T-helper 1 cell (primary cell): ENCODE measurements at places on chromosomes 5 and 9.

DNA sequence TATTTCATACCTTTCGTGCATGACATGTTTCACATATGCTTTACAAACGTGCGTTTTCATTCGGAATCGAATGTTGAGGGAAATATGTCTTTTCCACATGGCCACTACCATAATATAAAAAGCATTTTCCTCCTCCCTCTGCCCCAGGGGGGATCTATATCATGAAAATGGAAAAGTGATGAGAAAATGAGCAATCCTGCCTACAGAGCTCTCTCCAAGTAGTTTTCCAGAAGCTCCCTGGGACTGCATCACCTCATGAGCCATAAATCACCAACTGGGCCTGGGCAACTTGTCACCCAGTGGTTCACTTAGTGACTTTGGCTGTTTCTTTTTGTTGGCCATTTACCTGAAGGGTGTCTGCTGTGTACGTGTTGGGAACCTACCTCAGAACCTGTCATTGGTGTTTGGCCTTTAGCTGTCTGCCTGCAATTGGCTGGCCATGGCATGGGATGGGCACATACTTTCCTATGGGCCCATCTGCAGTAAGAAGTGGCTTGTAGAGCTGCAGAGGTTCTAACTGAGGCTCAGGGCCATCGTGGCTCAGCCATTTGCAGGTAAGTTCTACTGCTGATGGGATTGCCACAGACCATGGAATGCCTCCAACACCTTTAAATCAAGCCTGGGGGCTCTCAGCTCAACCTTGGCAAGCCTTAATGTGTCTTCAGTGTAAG, 9.5 kb upstream of the TIFAB start:
- DNase-seq = no peak

DNA sequence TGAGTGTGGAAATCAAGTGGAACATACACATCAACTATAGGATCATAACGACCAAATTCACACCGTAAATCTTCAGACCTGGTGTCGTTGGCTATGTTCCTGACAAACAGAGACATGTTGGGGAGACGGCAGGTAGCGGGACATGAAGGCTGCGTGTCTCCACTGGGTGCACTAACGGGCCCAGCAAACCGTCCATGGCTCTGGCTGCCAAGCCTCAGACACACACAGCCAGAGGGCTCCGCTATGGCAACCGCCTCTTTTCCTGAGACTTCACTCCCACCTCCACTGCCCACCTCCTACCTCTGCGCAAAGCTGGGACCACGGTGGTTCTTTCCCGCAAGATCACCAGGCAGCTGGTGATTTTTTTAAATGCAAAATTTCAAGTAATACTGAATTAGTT, 16.3 kb downstream of the TMEM38B start:
- DNase-seq = no peak

GRCh38 chr5:150153957-150154617, 1.6 kb downstream of the PDGFRB start:
- DNase-seq = no peak

GRCh38 chr9:20095430-20096092, 306.7 kb upstream of the SLC24A2 start:
- no peak for DNase-seq

DNA sequence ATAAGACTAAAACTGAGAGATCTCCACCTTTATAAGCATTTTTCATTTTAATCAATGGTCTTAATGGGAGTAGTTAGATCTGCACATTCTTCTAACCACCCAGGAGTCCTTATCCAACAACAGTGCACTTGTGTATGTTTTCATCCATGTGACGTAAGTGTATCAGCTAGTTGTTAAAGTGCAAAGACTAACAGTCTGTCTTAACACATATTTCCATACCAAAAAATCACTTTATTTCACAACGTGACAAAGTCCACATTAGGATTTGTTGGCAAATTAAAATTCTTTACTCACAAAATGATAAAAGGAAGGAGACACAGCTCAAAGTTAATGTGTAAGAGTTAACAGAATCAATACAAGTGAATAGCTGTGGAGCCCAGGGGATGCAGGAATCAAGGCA, 1.9 kb upstream of the SMC2 start:
- DNase-seq = no peak
